ENCODE measurements at places on chromosomes 4 and X.

- DNase-seq: no peak
Observed at GRCh38 chr4:140707325-140707724, 48.9 kb downstream of the TBC1D9 start.

GRCh38 chr4:123649645-123650391, 253.2 kb downstream of the SPRY1 start:
- peak; percentile 99 for DNase-seq

DNA sequence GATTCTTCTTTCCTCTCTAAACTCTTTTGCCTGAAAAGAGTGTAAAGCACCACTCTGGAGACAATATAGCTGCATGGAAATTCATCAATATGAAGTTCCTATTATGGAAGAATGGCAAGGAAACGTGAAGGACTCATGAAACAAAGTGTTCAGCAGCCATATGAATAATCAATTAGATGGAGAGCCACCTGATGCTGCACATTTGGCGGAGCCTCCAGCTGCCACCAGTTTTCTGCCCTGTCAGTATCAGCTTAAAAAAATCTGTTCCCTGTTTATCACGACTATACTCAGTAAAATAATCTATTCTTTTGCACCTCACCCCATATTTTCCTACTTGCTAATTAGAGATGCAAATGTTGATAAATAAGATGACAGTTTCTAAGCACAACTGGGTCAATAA, 276.0 kb downstream of the UNC5C start:
- no peak for DNase-seq

DNA sequence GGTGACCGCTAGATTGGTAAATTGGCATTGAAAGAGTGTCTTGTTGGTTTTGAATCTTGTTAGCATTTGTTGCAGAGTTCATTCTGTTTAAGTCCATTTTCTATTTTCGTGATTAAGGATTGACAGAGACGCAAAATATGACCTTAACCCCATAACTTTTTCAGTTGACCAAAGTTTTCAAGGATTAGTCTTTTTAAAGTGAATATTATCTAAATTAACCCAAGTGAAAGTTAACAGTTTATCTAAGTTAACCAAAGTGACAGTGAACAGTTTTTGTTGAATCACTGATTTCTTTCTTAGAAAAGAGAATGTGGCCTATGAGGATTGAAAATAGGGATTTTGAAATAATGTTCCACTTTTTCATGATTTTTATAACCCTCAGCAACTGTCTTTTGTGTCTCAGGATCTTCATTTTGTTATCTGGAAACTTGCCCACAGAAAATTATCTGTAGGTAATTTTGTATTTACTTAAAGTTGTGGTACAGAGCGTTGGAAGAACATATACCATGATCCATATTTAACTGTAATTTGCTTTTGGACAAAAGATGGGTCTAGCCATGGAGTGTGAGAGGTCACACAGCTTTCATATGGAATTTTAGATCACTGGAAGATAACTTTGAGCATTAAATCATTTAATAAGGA, 3.3 kb downstream of the CPEB2 start:
- no peak for DNase-seq

DNA sequence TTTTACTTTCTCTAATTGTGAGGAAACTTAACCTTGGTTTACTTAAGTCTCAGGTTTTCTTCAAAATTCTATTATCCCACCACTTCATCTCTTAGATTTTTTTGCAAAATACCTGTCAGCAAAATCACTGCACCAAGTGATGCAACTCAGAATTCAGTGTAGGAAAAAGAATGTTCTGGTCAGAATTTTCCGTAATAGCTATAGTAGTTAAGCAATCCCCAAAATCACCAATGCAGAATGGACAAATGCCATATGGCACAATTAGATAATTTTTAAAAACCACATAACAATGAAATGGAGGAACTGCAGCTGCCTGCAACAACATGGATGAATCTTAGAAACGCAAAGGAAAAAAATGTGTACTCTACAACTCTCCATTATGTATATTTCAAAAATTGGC, 373.1 kb downstream of the NAF1 start:
- no peak for DNase-seq

GRCh38 chrX:55008571-55009358, 8.6 kb downstream of the APEX2 start:
- DNase-seq: no peak

DNA sequence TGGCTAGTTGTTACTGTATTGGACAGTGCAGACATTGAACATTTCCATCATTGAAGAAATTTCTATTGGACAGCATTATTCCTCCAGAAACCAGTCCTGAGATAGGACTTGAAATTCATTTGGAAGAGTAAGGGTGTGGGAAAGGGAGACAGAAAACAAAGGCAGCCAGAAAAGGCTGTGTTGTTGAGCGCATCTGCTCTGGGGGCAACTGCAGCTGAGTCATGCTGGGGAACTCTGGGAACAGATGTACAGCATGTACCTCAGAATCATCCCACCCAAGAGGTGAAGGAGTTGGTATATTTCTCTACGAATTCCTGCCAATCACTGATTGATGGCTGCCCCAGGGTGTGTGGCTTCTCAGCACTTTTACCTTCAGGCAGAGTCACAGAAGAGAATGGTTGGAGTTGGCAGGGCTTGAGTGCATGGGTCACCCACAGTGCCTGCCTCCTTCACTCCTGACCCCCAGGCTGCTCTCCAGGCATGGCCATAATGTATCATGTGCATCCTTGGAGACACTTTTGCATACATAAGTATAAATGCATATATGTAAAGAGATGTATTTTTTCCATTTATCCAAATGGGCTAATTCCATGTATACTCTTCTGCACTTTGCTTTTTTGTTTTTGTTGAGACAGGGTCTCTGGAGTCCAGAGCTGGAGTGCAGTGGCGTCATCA, 39.4 kb downstream of the GEMIN8 start:
- DNase-seq: no peak

DNA sequence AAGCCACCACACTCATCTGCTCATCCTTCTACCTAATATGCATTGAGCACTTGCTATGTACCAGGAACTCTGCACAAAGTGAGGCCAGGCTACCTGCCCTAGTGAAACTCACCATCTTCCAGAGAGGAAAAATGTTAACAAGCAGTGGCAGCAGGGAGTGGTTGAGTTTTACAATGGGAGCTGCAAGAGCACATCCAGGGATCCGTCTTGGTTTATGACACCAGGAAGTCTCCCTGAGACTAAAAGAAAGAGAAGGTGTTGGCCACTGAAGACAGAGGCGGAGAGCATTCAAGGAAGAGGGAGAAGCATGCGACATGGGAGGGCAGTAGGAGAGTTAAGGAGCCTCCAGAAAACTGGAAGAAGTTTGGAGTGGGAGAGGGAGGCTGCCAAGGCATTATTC, 178.1 kb upstream of the CPEB2 start:
- no peak for DNase-seq

- DNase-seq: no peak
Observed at GRCh38 chr4:101328063-101328602, 19.2 kb downstream of the PPP3CA start.

- DNase-seq: no peak
Observed at GRCh38 chr4:173859091-173859713, 329.2 kb upstream of the HAND2 start.

GRCh38 chr4:100340512-100341485, 150.5 kb upstream of the DDIT4L start:
- DNase-seq: no peak

DNA sequence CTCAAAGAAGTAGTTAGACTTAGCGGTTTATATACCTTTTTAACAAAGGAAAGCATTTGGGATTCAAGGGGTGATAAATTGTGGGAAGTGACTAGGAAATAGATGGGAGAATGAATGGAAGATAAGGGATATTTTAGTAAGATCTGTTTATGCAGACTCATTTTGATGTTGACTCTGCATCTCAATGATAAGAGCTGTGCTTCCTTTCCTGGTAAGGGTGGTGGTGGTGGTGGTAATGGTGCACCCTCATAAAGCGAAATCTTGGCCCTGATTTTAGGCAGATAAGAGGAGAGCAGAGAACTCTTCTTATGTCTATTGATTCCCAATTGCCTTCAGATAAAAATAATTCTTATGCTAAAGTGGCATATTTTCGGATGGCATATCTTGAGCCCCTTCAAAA, 197.1 kb downstream of the SPRY1 start:
- no peak for DNase-seq

- no peak for DNase-seq
Observed at GRCh38 chr4:188031751-188032150, 36.2 kb downstream of the ZFP42 start.

DNA sequence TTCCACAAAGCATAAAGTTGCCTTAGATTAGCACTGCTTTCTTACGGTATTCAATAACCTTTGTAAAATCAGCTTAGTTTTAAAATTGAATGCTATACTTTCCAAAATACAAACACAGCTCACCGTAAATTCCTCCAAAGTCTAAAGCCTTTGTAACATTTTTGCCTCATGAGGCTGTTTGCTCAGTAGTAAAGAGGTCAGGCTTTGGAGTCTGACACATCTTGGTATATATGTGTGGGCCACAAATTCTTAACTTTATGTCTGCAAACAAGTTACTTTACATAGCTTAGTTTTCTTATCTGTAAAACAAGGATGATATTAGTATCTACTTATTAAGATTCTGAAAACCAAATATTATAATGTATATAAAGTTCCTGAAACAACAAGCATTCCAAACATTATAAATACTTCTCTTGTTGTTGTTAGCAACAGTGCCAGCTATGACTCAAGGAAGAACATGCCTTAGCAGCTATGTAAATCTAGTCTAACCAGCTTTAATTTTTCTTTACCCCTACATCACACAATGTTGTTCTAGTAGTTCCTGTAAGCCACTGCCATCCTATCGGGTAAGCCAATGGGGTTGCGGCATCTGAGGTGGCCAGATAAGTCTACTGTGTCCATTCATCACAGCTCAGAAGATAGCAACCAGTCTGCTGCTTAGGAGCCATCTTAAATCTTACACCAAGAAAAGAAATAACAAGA, 709.0 kb downstream of the KLHL13 start:
- DNase-seq: no peak

DNA sequence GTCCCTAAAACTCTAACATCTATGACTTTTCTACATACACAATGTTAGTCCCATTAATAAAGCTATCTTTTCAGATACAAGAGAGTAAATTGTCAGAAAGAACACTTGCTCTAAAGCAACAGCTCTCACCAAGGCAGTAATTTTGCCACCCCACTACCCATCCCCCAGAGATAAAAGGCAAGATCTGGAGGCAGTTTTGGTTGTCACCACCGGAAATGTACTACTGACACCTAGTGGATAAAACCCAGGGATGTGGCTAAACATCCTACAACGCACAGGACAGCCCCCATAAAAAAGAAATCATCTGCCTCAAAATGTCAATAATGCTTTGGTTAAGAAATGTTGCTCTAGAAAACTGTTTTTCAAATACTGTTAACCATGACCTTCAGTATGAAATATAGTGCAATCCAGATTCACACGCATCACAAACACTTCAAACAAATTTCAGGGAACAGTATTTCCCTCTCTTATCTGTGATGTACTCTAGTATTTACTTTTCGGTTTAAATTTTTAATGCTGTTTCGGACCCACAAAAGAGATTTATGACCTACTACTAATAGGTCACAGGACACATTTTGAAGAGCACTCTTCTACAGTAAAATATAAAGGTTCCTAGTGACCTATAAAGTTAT, 5.1 kb downstream of the FBXL5 start:
- peak; percentile 13 for DNase-seq

GRCh38 chr4:37648084-37648817, 37.9 kb downstream of the RELL1 start:
- no peak for DNase-seq

Data from NCI-H526 treated with DMSO at 0.1 percent for 48 hours (cell line).